ENCODE measurements at places on chromosomes 7 and 10.

- peaks cover 99% of the 10 kb centered on the region for H3K27me3 ChIP-seq
- H3K4me1 ChIP-seq: peaks cover 21% of the 10 kb centered on the region
- no peak overlapping the region for H3K4me3 ChIP-seq
- H3K27ac ChIP-seq: no peak overlapping the region
- no peaks in the 10 kb centered on the region for H3K36me3 ChIP-seq
These were observed 13.8 kb upstream of the PAX2 start for GRCh38 chr10:100731407-100732240.

- no peaks in the 10 kb centered on the region for H3K4me1 ChIP-seq
- DNase-seq: no peak
- no peak overlapping the region for H3K27ac ChIP-seq
- no peak overlapping the region for H3K4me3 ChIP-seq
- H3K36me3 ChIP-seq: no peaks in the 10 kb centered on the region
These were observed 309.3 kb downstream of the KCNMA1 start for GRCh38 chr10:77328272-77328816.

- no peak overlapping the region for H3K27ac ChIP-seq
- H3K36me3 ChIP-seq: no peaks in the 10 kb centered on the region
- H3K4me3 ChIP-seq: no peak overlapping the region
- no peak for DNase-seq
- no peaks in the 10 kb centered on the region for H3K4me1 ChIP-seq
- no peaks in the 10 kb centered on the region for H3K27me3 ChIP-seq
These were observed 10.8 kb downstream of the ADAMTS14 start for GRCh38 chr10:70682920-70683600.

- H3K36me3 ChIP-seq: no peaks in the 10 kb centered on the region
- H3K27ac ChIP-seq: no peak overlapping the region
- no peak overlapping the region for H3K4me3 ChIP-seq
- no peaks in the 10 kb centered on the region for H3K27me3 ChIP-seq
- DNase-seq: no peak
These were observed 889 bp upstream of the GPR15LG start for GRCh38 chr10:84172467-84173356.

DNA sequence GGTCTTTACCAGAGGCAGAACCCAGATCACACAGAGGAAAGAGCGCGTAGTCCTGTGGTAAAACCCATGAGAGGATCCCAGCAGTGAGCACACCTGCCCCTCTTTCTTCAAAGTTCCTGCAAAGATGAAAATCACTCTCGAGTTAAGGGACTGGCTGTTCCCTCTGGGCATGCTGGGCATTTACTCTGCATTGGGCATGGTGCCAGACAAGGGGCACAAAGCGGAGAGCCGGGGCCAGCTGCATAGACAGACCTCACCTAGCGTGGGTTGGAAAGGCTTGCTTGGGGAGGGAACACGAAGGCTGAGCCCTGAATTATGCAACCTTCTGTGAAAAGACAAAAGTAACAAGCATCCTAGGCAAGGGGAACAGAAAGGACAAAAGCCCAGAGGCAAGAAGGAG lies 120.0 kb upstream of the TCERG1L start:
- H3K27me3 ChIP-seq: peaks cover 14% of the 10 kb centered on the region
- no peaks in the 10 kb centered on the region for H3K36me3 ChIP-seq
- no peaks in the 10 kb centered on the region for H3K4me1 ChIP-seq
- no peak overlapping the region for H3K4me3 ChIP-seq
- DNase-seq: no peak

DNA sequence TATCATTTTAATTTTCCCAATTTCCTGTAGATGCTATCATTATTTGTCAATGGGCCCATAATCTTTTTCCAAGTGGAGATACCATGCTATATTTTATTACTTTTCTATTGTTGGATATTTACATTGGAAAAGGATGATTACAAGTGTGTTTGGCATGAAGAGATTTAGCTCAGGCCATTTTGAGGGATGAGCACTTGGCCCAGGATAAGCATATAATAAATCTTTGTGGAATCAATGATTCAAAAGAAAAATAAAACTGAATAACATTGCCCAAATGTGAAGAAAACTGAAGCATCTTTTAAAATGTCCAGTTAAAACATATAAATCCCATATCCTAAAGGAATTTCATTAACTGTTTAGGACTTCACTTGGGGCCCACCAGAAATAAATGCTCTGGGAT lies 260.9 kb upstream of the BMPER start:
- DNase-seq: no peak
- H3K27ac ChIP-seq: no peak overlapping the region
- no peaks in the 10 kb centered on the region for H3K27me3 ChIP-seq
- no peak overlapping the region for H3K4me3 ChIP-seq

DNA sequence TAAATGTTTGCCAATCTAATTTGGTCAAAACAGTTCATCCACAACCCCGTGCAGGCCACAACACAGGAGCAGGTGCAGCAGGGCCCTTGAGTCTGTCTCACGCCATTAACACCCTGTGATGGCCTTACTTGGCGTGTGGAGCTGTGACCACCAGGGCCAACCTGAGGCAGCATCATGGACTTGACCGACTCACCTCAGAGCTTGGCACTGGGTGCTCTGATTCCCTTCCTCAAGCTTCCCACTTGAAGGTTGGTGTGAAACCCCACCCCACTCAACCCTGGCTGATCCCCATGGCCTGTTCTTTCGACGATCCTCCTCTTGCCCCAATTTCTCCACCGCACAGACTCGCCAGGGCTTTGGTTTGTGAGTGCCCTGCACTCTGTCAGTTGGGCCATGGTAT lies 623.1 kb downstream of the PTPRN2 start:
- no peaks in the 10 kb centered on the region for H3K4me1 ChIP-seq
- no peak overlapping the region for H3K27ac ChIP-seq
- DNase-seq: no peak
- no peak overlapping the region for H3K4me3 ChIP-seq
- peaks cover 9% of the 10 kb centered on the region for H3K27me3 ChIP-seq

GRCh38 chr10:19915816-19916215 lies 99.6 kb downstream of the PLXDC2 start:
- no peaks in the 10 kb centered on the region for H3K27me3 ChIP-seq
- H3K4me3 ChIP-seq: no peak overlapping the region
- no peak overlapping the region for H3K27ac ChIP-seq
- DNase-seq: no peak
- H3K4me1 ChIP-seq: peaks cover 9% of the 10 kb centered on the region

- H3K27ac ChIP-seq: no peak overlapping the region
- no peaks in the 10 kb centered on the region for H3K4me1 ChIP-seq
- H3K4me3 ChIP-seq: no peak overlapping the region
- H3K36me3 ChIP-seq: no peaks in the 10 kb centered on the region
- no peak for DNase-seq
- no peaks in the 10 kb centered on the region for H3K27me3 ChIP-seq
These were observed 61.1 kb downstream of the PKD1L1 start for GRCh38 chr7:47887016-47887640.

Measured in upper lobe of right lung (tissue), 1 donor.